WTC11 (cell line): ENCODE measurements at places on chromosomes 13 and 19. TPM values are rescaled to one million over a fixed set of nuclear protein-coding genes. Genes with fewer than 3 reads are reported as not detected.

METTL21C gene
- total RNA-seq = not detected in 3 replicates

C19orf25 gene
- total RNA-seq = 56.5 to 65.7 TPM (median 60.4 TPM) in 3 replicates

SSC5D gene
- 1.8 to 2.9 TPM (median 2.5 TPM) in 3 replicates for total RNA-seq

GRCh38 chr13:58087566-58087965 is 456.0 kb downstream of the PCDH17 start:
- no peak overlapping the region for H3K4me3 ChIP-seq
- peaks cover 1% of the 10 kb centered on the region; the same call in 1 of the 2 replicates for H3K4me1 ChIP-seq
- H3K36me3 ChIP-seq = no peaks in the 10 kb centered on the region
- DNase-seq = no peak
- no peak overlapping the region for H3K27ac ChIP-seq

DNA sequence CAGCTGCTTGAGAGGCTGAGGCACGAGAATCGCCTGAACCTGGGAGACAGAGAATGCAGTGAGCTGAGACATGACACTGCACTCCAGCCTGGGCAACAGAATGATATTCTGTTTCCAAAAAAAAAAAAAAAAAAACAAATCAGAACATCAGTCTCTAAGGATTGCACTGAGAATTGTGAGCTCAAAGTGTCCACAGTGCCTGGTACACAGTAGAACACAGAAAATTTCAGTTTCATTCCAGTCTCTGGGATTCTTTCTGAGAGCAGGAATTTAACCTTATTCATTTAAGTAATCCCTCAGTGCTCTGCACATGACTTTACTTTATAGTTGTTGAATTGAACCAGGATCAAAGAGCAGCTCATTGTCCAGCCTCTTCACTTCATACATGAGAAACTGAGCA is 25.9 kb upstream of the GATAD2A start:
- H3K27ac ChIP-seq = no peak overlapping the region
- 0 out of 2 replicates have a peak, but pooled peaks cover 3% of the 10 kb centered on the region for H3K36me3 ChIP-seq
- DNase-seq = no peak
- peaks cover 14% of the 10 kb centered on the region for H3K4me1 ChIP-seq

DNA sequence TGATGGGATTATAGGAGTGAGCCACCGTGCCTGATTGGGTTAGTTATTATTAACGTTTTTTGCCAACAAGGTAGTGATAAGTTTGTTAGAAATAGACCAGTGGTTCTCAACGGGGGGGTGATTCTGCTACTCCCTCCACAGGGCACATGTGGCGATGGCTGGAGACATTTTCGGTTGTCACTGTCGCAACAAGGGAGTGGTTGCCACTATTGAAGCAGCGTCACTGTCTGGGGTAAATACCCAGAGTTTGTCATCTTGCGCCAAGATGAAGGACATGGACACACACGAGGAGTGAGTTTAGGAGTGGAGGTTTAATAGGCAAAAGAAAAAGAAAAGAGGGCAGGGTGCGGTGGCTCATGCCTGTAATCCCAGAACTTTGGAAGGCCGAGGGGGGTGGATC is 18.9 kb downstream of the ADGRE3 start:
- peaks cover 5% of the 10 kb centered on the region for H3K27me3 ChIP-seq
- H3K4me1 ChIP-seq = no peaks in the 10 kb centered on the region
- no peak for DNase-seq
- H3K4me3 ChIP-seq = no peak overlapping the region

DNA sequence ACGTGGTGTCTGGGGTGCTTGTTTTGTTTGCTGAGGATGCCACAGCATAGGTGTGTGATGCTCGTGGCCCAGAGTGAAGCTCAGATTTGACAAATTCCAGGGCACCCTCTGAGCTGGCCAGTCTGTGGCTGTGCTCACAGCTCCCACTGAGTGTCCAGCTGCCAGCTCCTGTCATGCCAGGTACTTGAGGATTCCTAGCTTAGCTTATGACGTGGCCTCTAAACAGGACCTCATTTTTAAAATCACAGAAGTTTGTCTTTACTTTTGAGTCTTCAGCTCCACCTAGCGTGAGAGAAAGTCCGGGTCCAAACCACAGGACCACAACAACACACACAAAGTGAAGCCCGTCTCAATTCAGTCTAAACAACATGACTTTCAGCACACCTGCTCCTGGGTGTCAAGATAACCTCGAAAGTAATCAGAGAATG is 117.3 kb downstream of the RAB20 start:
- H3K36me3 ChIP-seq = peaks cover 21% of the 10 kb centered on the region
- no peak for DNase-seq
- H3K4me1 ChIP-seq = peaks cover 18% of the 10 kb centered on the region
- no peaks in the 10 kb centered on the region for H3K27me3 ChIP-seq
- no peak overlapping the region for H3K27ac ChIP-seq
- no peak overlapping the region for H3K4me3 ChIP-seq

- H3K4me3 ChIP-seq = no peak overlapping the region
- no peaks in the 10 kb centered on the region for H3K4me1 ChIP-seq
- no peaks in the 10 kb centered on the region; the same call in 1 of the 2 replicates for H3K27me3 ChIP-seq
- DNase-seq = no peak
- H3K36me3 ChIP-seq = no peaks in the 10 kb centered on the region
- no peak overlapping the region for H3K27ac ChIP-seq
These were observed 158.3 kb downstream of the FOXO1 start for GRCh38 chr13:40508127-40508526.

DNA sequence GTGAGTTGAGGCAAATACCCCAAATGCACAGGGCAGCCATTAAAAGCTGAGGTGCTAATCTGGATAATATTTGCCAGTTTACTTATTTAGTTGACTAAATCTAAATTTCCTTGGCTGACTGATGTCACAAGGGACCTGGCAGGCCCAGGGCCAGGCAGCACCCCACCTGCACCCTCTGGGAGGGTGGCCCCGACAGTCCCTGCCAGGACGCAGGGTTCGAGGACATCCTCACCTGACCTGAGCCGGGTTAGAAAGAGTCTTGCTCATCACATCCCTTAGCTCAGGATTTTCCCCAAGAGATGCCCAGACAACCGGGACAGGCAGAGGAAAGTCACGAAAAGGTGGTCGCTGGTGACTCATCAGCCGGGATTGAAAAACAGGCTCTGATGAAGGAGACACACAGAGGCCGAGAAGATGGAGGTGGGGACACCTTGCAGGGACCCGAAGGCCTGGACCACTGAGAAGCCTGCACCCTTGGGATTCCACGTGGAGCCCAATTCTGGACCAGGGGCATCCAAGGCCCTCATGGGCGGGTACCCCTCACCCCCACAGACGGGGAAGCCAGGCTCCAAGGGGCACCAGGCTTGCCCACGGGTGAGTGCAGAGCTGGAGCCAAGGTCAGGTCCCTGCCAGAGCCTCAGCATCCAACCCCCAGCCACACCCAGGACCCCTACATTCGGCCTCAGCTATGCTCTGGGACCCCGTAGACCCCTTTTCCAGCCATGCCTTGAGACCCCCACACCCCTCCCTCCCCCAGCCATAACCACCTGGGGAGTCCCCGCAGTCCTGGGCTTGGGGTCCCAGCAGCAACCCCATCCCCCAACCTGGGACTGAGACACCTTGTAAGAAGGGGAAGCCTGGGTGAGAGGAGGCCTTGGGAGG is 103.2 kb downstream of the SOX1 start:
- H3K36me3 ChIP-seq = peaks cover 7% of the 10 kb centered on the region
- no peak overlapping the region for H3K4me3 ChIP-seq
- H3K4me1 ChIP-seq = peaks cover 9% of the 10 kb centered on the region

GRCh38 chr13:73242515-73243015 is 183.8 kb downstream of the KLF5 start:
- no peaks in the 10 kb centered on the region for H3K36me3 ChIP-seq
- peaks cover 6% of the 10 kb centered on the region for H3K4me1 ChIP-seq
- no peak overlapping the region for H3K4me3 ChIP-seq
- no peak overlapping the region for H3K27ac ChIP-seq
